Cardiac muscle cell (in vitro differentiated cells and primary cell): ENCODE measurements at places on chromosomes 6 and 20. TPM values are rescaled to one million over a fixed set of nuclear protein-coding genes. Genes with fewer than 3 reads are reported as not detected.

Gene FAM110A
- 30.2 and 40.6 TPM in 2 replicates for polyA plus RNA-seq

Gene ZKSCAN4
- polyA plus RNA-seq: 6.8 and 7.1 TPM in 2 replicates

Gene C6orf62
- polyA plus RNA-seq: 52.8 and 59.6 TPM in 2 replicates

Gene HLA-DPB1
- polyA plus RNA-seq: 8.6 and 11.1 TPM in 2 replicates

Gene TUBE1
- polyA plus RNA-seq: 22.5 and 23.9 TPM in 2 replicates

Gene FHL5
- polyA plus RNA-seq: not detected in 2 replicates

Gene MYT1
- polyA plus RNA-seq: 0.50 and 0.72 TPM in 2 replicates

Gene CLPSL1
- not detected in 2 replicates for polyA plus RNA-seq

Gene BANF2
- not detected in 2 replicates for polyA plus RNA-seq

Gene GJA1
- 2.6 and 3.3 TPM in 2 replicates for polyA plus RNA-seq

Gene RRAGD
- polyA plus RNA-seq: 39.8 and 40.1 TPM in 2 replicates

Gene TMEM74B
- 10.9 and 12.3 TPM in 2 replicates for polyA plus RNA-seq

Gene PBX2
- 17.3 and 23.9 TPM in 2 replicates for polyA plus RNA-seq

Gene TP53TG5
- polyA plus RNA-seq: 3.5 and 3.8 TPM in 2 replicates

Gene ETV7
- polyA plus RNA-seq: 0.28 TPM in 1 of 2 replicates, not detected in the other

Gene POU3F2
- 0.12 and 0.32 TPM in 2 replicates for polyA plus RNA-seq

Gene JAG1
- 18.3 and 21.3 TPM in 2 replicates for polyA plus RNA-seq

Gene AVP
- not detected in 2 replicates for polyA plus RNA-seq

Gene PRL
- polyA plus RNA-seq: not detected in 2 replicates
